ENCODE measurements at places on chromosomes 2 and 18.

DNA sequence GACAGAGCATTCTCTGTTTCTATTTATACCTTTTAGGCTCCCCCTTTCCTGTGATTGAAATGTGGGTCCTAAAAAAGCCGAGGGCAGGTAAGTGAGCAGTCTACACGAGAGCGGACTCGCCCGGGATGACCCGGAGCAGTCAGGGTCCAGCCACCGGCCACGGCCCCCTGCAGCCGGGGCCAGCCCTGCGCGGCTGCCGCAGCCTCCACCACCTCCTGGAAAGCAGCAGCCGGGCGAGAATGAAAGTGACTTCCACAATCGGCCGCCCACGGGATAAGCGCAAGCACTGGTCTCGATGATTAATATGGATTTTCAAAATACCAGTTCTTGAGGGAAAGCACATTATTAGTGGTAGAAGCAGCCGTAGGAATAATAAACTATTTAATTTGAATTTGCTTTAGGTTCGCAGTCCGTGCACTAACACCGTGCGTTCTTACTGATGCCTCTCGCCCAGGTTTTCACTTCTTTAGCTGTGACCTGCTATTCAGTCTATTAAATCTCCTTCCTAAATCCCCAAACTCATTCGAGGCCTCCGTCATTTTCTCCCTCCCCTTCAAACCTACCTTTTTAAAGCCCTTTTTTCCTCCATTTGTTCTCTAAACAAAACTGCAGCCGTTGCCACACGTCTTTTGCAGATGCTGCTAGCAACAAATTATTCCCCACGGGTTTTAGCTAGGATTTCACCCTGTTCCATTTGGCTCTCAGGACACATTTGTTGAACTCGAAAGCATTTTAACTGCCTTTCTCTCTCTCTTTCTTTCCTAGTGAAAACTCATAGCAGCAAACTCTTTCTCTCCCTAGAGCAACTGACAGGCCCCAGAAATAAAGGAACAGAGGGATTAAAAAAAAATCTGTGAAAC is 1015.1 kb upstream of the PIK3C3 start:
- no peak for DNase-seq

- DNase-seq = no peak
Observed at GRCh38 chr18:77220726-77221125, 28.9 kb upstream of the GALR1 start.

GRCh38 chr2:17309741-17310339 is 208.4 kb downstream of the RAD51AP2 start:
- no peak for DNase-seq

DNA sequence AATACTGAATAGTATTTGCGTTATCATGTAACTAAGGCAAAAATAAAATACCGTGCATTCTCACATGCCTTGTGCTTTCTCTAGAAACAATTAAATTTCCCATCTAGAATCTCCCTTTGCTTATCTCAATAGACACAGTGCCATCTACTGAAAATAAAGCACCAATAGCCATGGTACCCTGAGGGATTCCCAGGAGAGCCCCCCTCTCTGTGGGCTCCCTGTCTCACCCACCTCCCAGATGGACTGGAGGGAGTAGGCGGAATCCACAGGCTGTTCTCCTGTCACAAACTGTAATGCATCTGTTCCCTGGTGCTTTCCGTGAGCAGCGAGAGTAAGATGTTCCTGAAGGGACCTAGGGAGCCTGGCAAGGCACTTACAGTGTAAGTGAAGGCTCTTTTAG is 112.4 kb upstream of the UPP2 start:
- DNase-seq = no peak

- DNase-seq = peak; percentile 17
Observed at GRCh38 chr2:126655500-126656430, at the start of gene GYPC. Gene GYPC, plus strand, starts transcription at chr2:126656158. Its CDS starts 106 bp downstream, at chr2:126656264.

DNA sequence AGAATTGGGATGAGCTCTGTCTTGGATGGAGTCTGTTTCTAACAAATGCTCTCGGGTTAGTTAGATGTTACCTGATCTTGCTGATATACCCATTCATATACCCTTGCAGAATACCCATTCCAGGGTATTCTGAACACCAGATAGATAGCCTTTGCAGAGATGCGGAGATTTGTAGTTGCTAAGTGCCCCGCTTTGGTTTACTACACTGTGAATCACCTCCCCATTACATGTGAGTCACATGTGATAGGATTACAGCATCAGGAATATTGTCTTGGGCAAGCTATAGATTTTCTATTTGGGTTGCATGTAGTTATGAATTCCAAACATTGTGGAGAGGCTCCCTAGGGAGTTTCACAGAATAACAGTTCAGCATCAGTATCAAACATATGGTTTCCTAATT is 3.8 kb downstream of the VSNL1 start:
- no peak for DNase-seq

DNA sequence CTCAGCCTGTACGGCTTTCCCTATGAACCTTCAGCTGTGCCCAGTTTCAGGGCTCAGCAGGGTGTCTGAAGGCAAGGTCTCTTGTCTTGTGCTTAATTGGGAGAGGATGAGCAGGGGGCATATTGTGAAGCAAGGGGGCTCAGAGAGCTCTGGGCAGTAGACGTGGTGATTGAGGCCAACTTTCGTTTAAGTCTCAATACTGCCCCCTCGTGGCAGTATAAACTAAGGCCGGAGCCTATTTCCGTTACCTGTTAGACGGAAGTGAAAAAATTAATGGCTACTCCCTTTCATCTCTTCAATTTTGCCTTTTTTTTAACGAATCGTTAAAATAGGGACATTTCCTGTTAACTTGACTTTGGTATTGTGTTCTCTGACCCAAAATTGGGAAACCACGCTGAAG is 193.4 kb downstream of the TDRD15 start:
- DNase-seq = no peak

- no peak for DNase-seq
Observed at GRCh38 chr2:69168144-69168813, 155.3 kb downstream of the ANTXR1 start.

GRCh38 chr18:36269157-36269556 is 28.4 kb upstream of the FHOD3 start:
- DNase-seq = no peak

DNA sequence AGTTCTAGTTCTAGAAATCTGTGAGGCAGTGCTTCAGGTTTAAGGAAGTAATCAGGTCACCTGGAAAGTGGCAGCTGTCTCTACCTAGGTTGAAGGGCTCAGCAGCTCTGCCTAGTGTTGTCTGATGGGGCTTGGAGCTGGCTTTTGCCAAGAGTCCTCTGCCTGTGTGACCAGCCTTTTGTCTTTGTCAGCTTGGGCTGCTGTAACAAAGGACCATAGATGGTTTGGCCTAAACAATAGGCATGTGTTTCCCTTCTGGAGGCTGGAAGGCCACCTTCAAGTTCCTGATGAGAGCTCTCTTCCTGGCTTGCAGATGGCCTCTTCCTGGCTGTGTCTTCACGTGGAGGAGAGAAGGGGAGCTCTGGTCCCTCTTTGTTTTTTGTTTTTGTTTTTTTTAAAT is 13.3 kb downstream of the UBE2F start:
- no peak for DNase-seq

DNA sequence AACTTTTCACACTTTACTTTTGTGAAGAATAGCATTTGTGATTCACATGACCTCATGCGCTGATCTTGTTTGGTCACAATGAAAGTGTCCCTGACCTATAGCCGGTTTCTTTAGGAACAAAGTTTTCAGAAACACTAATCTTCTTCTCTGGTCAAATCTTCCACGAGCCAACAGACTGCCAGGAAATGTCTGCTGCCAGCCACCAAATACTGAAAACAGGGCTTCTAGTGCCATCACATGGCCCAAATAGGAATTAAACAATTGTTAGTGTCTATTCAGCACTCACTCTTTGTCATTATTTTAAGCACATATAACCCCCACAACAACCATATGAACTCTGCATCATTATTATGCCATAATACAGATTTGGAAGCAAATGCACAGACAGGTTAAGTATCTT is 286.5 kb upstream of the SYT4 start:
- peak; percentile 26 for DNase-seq

GRCh38 chr2:203849010-203849409 is 18.6 kb upstream of the CTLA4 start:
- DNase-seq = no peak

DNA sequence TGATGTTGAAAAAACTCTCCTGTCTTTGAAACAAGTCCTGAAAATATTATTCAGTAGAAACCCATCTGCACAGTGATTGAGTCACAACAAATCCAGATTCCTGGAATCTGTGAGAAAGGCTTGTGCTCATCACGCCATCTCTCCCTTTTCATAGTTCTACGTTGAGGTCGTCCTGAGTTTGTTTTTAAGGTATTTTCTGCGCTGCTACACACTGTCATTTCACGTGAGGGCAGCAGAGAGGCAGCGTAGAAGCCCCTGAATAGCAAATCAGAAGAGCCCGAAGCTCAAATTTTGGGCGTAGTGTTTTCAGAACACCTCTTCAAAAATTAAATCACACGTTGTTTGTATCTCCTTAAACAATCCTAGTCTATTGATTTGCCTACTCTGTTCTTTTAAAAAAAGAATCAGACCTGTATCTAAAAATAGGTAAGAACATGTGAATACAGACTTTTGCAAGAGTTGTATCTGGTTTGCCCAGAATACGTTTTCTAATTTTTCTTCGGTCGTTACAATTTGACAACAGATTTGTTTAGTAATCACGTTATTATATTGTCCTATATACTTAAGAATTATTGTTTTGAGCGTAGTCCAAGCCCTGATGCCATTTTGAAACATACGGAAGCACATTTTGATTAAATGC is 61.6 kb upstream of the SLC38A11 start:
- DNase-seq = peak; percentile 19

GRCh38 chr2:205998583-205998982 is 87.4 kb downstream of the INO80D start:
- no peak for DNase-seq

DNA sequence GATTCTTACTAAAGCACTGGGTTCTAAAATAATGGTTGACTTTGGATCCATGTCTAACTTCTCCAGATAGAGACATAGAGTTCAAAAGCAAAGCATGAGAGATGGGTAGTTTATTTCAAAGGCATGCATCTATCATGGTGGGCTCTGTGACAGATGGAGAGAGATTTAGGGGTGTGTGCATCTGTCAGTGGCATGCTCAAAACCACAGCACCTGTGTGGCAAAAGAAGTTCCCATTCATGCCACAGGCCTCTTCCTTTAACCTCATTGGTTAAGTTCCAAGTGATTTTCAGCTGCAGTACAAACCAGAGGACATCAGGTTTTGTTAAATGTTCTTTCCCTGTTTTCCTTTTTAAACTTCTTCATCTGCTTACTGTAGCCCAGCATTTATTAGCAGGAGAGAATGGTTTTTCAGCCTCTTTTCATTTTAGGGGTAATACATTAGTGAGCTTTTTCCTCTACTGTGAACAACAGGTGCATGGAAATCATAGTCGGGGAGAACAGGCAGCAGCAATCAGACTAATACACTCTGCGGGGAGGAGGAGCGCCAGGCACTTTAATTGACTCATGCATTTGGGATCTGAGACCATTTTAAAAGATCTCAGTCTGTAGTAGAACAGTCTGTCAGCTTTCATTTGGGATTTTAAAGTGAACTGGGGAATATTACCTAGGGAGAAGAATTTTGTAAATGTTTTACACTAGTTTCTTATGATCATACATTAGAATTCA is 52.4 kb upstream of the UPP2 start:
- DNase-seq = no peak

Data from HS-27A (cell line).